ENCODE measurements at places on chromosomes 12 and 14. TPM values are rescaled to one million over a fixed set of nuclear protein-coding genes. Genes with fewer than 3 reads are reported as not detected.

CCDC38 gene
- total RNA-seq = not detected

PROX2 gene
- not detected for total RNA-seq

SRRM4 gene
- not detected for total RNA-seq

SLCO1A2 gene
- not detected for total RNA-seq

MFAP5 gene
- total RNA-seq = not detected

CNTN1 gene
- total RNA-seq = not detected

Data from T-helper 17 cell (primary cell).